Stomach (tissue), 19 donors: ENCODE measurements at places on chromosomes 1 and 21.

GRCh38 chr21:32735524-32735923 is 7.7 kb upstream of the SYNJ1 start:
- no peak for DNase-seq

GRCh38 chr1:181485287-181486097 is 2.2 kb downstream of the CACNA1E start:
- no peak for DNase-seq

GRCh38 chr1:119318466-119319309 is 49.9 kb upstream of the HAO2 start:
- DNase-seq, result no peak

- no peak for DNase-seq
These were observed 249.0 kb upstream of the ZP4 start for GRCh38 chr1:238139713-238140112.

- no peak for DNase-seq
These were observed 18.0 kb upstream of the HSD3B2 start for GRCh38 chr1:119396982-119397381.
